Cardiac muscle cell (in vitro differentiated cells and primary cell): ENCODE measurements at places on chromosomes 2 and 18. TPM values are rescaled to one million over a fixed set of nuclear protein-coding genes. Genes with fewer than 3 reads are reported as not detected.

The SPR gene
- total RNA-seq: 13.2 and 16.3 TPM in 2 replicates

The PAIP2B gene
- total RNA-seq: 13.0 and 15.1 TPM in 2 replicates

The NXPH2 gene
- total RNA-seq: 8.4 and 10.5 TPM in 2 replicates

The INPP4A gene
- 25.0 and 27.7 TPM in 2 replicates for total RNA-seq

The RNF181 gene
- 152 and 241 TPM in 2 replicates for total RNA-seq

The RMC1 gene
- total RNA-seq: 10.4 and 13.5 TPM in 2 replicates

The OBSL1 gene
- 540 and 746 TPM in 2 replicates for total RNA-seq

The SULT1C4 gene
- total RNA-seq: 9.3 and 14.3 TPM in 2 replicates

The GALNT13 gene
- 1.4 and 3.1 TPM in 2 replicates for total RNA-seq

The CAPN14 gene
- total RNA-seq: 0.21 and 0.39 TPM in 2 replicates

The GCKR gene
- not detected in 2 replicates for total RNA-seq

The OTOS gene
- not detected in 2 replicates for total RNA-seq

The SULT1C2 gene
- total RNA-seq: 3.2 and 3.8 TPM in 2 replicates

The MRO gene
- total RNA-seq: not detected in 2 replicates

The LIPG gene
- 1.5 and 3.3 TPM in 2 replicates for total RNA-seq

The ADAM23 gene
- total RNA-seq: 9.3 and 11.3 TPM in 2 replicates

The LYPD6B gene
- 1.6 and 3.9 TPM in 2 replicates for total RNA-seq

The SIX3 gene
- total RNA-seq: not detected in 2 replicates

The ETAA1 gene
- total RNA-seq: 15.4 and 26.5 TPM in 2 replicates

The ITM2C gene
- total RNA-seq: 389 and 411 TPM in 2 replicates

The WDR35 gene
- total RNA-seq: 6.9 and 10.1 TPM in 2 replicates

The DSEL gene
- total RNA-seq: 0.99 and 1.2 TPM in 2 replicates

The CNGA3 gene
- 0.04 TPM in 1 of 2 replicates, not detected in the other for total RNA-seq

The CCL20 gene
- total RNA-seq: not detected in 2 replicates

The ZC3H8 gene
- 8.5 and 12.1 TPM in 2 replicates for total RNA-seq

The TBR1 gene
- total RNA-seq: 0.25 and 0.48 TPM in 2 replicates

The RESP18 gene
- not detected in 2 replicates for total RNA-seq

The CDH20 gene
- total RNA-seq: not detected in 2 replicates

The DCDC2C gene
- total RNA-seq: not detected in 2 replicates

The WDR7 gene
- 9.2 and 9.8 TPM in 2 replicates for total RNA-seq

The DYNAP gene
- not detected in 2 replicates for total RNA-seq

The EDAR gene
- total RNA-seq: not detected in 2 replicates

The C2orf81 gene
- total RNA-seq: 7.6 and 9.5 TPM in 2 replicates

The STEAP3 gene
- total RNA-seq: 3.8 TPM in 2 replicates

The TANK gene
- total RNA-seq: 17.9 and 19.5 TPM in 2 replicates

The OSBPL6 gene
- total RNA-seq: 0.60 and 1.6 TPM in 2 replicates

The IGFBP2 gene
- 402 and 451 TPM in 2 replicates for total RNA-seq

The C2orf66 gene
- total RNA-seq: 0.27 TPM in 1 of 2 replicates, not detected in the other

The REG3A gene
- total RNA-seq: 0.30 and 2.6 TPM in 2 replicates

The TMEM163 gene
- total RNA-seq: 30.3 and 45.8 TPM in 2 replicates

The ALPP gene
- total RNA-seq: not detected in 2 replicates

The RTP5 gene
- not detected in 2 replicates for total RNA-seq

The ABCG5 gene
- 0.18 TPM in 1 of 2 replicates, not detected in the other for total RNA-seq

The ANKRD30BL gene
- total RNA-seq: 0.14 and 0.71 TPM in 2 replicates
